WERI-Rb-1 (cell line): ENCODE measurements at places on chromosomes 2 and 18.

- no peak for DNase-seq
These were observed 3.3 kb upstream of the HJURP start for GRCh38 chr2:233857511-233858141.

DNA sequence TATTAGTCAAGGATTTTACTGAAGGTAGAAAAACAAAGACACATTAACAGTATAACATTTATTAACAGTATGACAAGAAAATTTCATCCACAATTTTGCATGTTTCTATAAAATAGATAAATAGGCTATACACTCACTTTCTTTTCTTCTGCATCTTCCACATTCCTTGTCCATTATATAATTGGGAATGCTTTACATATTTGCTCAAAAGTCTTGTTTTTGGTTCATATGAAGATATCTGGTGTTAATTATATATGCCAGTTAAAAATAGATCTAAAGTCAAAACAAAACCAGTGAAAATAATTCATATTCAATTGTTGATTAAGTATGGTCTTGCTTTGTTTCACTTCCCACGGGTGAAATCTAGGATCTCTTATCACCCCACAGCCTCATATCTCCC, 53.4 kb downstream of the SERPINB7 start:
- no peak for DNase-seq

- no peak for DNase-seq
These were observed 23.9 kb upstream of the ACOXL start for GRCh38 chr2:110708455-110708854.

DNA sequence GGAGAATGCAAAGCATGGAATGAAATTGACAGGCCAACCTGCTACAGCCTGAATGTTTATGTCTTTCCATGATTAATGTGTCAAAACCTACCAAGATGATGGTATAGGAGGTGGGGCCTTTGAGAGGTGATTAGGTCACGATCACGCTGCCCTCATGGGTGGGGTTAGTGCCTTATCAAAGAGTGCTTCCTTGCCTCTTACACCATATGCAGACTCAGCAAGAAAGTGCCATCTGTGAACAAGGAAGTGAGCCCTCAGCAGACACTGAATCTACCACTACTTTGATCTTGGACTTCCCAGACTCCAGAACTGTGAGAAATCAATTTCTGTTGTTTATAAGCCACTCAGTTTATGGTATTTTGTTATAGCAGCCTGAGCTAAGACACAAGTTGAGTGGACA, 147.5 kb upstream of the BCL2L11 start:
- no peak for DNase-seq

DNA sequence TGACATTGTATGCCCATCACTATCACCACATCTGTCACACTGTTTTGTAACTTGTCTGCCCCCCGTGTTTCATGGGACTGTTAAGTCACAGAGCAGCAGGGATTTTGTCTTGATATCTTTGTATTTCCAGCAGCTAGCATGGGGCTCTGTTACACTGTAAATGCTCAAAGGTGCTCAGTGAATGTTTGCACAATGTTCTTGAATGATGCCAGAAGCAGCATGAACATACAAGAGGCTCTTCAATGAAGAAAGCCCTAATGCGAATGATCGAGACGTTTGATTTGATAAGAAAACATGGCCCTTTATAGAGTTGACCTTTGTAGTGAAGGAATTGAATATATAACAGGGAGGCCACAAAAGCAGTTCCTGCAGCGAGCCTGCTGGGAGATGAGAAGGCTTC, 120.9 kb upstream of the TTC39C start:
- no peak for DNase-seq

DNA sequence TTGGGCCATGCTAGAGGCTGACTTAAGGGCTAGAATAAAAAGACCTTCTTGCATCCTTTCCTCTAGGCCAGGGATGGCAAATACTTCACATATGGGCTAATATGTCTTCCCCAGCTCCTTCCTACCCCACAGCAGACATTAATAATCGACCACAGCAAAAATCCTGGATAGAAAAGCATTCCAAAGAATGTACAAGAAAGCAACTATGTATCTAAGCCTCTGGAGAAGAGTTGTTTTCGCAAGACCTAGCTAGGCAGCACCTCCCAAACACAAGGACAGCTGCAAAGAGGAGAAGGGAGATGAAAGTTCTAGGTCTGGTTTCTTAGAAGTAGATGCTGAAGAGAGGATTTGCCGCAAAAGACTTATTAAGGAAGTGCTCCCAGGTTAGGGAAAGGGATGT, 372.6 kb downstream of the SLC4A3 start:
- DNase-seq = no peak

DNA sequence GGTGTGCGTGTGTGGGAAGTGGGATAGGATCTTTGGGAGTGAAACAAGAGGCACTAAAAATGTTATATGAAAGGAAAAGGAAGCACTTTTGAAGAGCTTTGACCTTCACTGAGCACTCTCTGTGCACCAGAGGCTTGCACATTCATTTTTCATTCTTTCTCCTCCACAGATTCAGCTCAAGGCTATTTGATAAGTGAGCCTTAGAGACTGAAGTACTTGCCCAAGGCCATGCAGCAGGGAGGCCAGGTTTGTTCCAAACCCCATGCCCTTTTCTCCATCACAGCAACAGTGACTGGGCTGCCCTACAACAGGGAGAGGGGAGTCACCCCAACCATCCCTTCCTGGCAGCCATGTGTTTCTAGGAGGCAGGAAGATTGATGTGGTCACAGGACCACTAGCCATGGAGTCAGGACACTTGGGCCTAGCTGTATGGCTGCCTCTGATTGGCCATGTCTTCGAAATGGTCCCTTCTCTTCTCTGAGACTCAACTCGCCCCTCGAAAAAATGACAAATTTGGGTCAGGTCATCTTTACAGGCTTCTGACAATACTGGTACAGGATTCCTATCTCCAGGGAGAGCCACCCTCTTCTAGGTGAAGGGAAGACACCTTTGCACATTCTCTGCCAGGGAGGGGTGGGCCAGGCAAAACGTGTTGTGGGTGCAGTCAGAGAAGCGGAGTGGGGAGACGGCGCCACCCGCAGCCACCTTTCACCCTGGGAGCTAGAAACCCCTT, 123.5 kb upstream of the MYCN start:
- DNase-seq = no peak

DNA sequence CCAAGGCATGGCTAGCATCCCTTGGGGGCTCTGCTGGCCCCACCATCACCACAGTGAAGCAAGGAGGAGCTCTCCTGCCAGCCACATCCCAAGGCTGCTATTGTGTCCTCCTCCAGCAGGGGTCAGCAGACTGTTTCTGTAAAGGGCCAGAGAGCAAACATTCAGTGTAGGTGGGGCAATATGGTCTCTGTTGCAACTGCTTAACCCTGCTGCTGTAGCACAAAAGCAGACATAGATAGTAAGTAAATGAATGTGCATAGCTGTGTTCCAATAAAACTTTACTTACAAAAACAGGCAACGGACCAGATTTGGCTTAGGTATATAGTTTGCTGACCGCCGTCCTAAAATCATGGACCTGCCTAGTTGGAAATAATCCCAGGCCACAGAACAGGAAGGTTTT, 36.4 kb upstream of the ZBTB7C start:
- DNase-seq = peak; percentile 94

GRCh38 chr2:74597410-74597809, 42.9 kb downstream of the DOK1 start:
- DNase-seq = no peak

DNA sequence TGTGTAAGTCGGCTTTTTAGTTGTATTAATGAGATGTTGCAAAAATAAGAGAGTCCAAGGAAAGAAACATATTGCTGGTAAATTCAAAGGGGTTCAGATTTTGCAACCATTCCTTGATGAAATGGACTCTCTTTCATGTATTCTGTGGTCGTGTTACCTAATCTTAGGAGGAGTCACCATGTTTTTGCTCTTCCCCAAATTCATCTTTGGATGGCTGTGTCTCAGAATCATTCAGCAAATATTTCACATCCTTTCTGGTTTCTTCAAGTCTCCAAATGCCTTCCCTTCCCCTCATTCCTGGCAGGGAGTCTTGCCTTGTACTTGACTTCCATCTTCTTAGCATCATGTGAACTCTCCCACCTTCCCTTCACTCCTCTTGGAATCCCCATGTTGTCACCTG, 66.1 kb downstream of the PTPRM start:
- no peak for DNase-seq

DNA sequence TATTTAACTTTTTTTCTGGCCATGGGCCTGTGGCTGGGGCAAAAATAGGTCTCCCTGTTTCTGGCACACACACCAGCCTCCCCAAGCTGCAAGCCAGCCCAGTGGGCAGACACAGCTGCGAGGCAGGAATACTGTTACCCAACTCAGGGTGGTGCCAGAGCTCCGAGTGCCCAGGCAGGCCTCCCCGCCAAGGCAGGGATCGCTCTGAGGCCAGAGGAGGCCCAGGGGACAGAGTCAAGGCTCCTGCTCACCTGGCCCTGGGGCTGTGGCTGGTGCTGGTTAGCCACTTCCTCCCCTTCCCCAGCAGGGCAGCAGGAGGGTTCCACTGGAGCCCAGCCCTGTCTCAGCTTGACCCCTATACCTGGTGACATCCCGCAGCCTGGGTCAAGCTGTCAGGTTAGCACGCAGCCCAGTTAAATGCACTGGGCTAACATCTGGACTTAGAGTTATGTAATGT, 67.1 kb upstream of the EPAS1 start:
- DNase-seq = no peak

GRCh38 chr2:72220170-72220569, 72.5 kb upstream of the CYP26B1 start:
- peak; percentile 92 for DNase-seq

DNA sequence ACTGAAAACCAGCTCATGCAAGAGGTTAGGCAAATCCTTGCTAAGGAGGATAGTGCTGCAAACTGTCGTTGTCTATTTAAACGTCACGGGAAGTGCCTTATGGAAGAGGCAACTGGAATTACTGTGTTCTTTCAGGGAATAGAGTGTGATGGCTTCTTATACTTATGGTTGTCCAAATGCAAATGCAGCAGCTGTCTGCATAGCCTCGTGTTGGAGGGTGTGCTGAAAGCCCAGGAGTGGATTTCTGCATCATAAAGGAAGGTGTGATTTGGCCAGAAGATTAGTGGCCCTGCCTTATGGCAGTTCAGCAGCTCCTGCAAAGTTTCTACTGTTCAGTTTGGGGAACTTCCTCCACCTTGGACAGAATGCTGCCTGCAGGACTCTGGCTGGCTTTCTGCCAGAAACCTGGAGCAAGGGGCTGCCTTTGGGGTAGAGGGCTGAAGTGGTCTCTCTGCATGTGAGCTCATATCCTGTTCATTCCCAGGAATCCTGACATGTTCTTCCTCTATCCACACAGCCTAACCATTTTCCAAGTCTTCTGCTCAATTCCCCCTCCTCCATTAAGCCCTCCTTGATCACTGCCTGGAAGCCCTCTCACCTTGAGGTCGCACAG, 321.2 kb upstream of the CXCR4 start:
- peak; percentile 17 for DNase-seq

DNA sequence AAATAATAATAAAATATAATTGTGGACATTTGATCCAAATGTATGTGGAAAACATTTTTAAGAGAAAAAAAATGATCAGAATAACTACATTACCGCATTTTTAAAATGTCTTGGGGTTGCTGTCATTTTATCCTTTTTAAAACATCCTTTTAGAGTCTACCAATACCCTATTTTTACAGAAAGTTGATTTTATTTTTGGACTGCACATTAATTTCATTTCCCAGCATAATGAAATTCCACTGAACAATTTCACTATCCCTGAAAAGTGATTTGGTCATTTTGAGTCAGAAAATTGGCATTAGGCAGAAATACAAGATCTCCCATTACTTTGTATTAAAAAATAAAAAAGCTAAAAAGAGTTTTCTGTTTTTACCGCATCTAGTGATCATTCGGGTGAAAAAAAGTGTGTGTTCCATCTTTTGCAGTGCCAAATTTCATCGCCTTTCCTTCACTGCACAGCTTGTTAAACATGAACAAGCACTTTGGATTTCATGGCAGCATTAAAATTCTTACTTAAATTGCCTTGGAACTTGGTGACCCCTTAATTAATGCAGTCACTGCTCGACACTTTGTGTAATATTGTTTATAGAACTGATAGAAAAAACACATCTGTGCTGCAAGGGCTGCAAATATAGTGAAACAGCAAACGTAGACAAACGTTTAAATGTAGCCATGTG, 611.7 kb downstream of the TSN start:
- DNase-seq = no peak

GRCh38 chr2:15941481-15941850, 1.1 kb downstream of the MYCN start:
- peak; percentile 95 for DNase-seq

DNA sequence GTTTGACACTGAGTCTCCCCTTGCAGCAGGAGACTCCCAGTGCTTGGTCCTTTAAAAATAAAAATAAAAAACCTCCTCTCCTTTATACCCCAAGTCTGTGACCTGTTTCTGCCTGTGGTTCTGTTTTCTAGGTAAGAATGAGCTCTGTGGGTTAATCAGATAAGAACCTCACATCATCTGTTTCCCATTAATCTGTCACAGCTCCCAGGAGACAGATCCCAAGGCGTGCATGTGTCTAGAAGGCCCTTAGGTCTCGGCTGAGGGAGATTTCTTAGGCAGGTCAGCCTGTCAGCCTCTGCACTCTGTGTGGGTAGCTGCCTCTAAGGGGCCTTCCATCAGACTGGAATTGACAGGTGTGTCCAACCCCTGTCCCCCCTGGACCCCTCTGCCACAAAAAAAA, 80.7 kb downstream of the FHOD3 start:
- peak; percentile 79 for DNase-seq

DNA sequence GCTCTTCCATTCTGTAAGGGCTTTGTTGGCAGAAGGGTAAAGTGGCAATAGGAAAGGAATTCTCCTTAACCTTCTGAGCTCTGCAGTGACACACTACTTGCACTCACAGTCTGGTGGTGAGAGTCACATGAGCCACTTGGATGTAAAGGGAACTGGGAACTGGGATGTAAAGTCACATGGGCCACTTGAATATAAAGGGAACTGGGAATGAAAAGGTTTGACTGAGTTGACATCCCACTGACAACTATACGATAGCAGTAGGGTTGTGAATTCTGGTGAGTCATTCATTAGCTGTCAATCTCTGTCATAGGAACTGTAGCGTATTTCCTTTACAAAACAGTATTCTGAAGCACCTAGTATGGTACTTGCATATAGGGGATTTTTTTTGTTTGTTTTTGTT, 5.5 kb downstream of the RPE start:
- DNase-seq = no peak

DNA sequence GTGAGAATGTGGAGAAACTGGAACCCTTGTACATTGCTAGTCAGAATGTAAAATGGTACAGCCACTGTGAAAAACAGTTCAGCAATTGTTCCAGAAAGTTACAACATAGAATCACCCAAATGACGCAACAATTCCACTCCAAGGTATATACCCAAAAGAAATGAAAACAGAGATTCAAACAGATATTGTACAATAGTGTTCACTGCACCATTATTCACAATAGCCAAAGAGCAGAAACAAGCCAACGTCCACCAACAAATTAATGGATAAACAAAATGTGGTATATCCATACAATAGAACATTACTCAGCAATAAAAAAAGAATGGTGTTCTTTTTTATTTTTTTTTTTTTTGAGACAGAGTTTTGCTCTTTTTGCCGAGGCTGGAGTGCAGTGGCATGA, 10.9 kb downstream of the CLASP1 start:
- no peak for DNase-seq
